ENCODE measurements at places on chromosomes 12 and 14. TPM values are rescaled to one million over a fixed set of nuclear protein-coding genes. Genes with fewer than 3 reads are reported as not detected.

GRCh38 chr12:122790393-122791075 lies 16.2 kb downstream of the CCDC62 start:
- no peaks in the 10 kb centered on the region for H3K36me3 ChIP-seq
- DNase-seq, result peak; percentile 44
- no peak overlapping the region for H3K4me3 ChIP-seq
- H3K27ac ChIP-seq, result no peak overlapping the region

GRCh38 chr12:53103860-53104305 lies 597 bp downstream of the SOAT2 start:
- no peak overlapping the region for H3K4me3 ChIP-seq
- no peaks in the 10 kb centered on the region for H3K36me3 ChIP-seq
- no peak for DNase-seq
- peaks cover 25% of the 10 kb centered on the region for H3K4me1 ChIP-seq
- H3K27me3 ChIP-seq, result peaks cover 4% of the 10 kb centered on the region
- no peak overlapping the region for H3K27ac ChIP-seq

DNA sequence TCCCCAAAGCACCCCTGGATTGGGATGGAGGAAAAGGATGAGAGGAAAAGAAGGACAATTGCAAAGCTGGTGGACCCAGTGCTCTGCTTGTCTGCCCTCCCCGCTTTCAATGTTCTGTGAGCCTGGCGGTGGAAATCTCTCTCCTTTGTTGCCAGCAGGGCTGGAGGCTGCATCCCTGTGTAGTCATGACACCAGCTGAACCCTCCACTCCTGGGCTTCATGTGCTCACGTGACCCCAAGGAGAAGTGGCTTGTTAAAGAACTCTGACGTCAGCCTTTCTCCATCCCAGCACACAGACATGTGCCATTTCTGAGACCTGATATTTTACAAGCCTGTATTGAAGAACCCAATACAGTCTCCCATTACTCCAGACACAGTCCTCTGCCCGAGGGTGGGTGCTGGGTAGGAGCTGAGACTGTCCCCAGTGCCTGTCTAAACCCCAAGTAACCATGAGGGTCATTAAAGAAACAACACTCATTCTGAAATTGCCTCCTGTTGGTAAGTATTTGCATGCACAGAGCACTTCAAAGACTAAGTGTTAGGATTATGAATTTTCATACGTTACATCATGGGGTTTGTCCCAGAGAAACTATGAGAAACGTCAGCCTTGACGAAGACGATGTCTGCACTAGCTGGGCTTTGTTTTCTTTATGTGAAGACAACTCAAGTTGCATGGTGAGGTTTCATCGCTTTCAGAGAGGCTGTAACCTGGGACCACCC lies 21.7 kb downstream of the GALNT16 start:
- H3K27me3 ChIP-seq, result no peaks in the 10 kb centered on the region
- H3K27ac ChIP-seq, result no peak overlapping the region
- H3K4me1 ChIP-seq, result no peaks in the 10 kb centered on the region
- no peak overlapping the region for H3K4me3 ChIP-seq

Gene PLBD1
- 16.3 TPM for total RNA-seq

- no peaks in the 10 kb centered on the region for H3K4me1 ChIP-seq
- no peak overlapping the region for H3K27ac ChIP-seq
- no peaks in the 10 kb centered on the region for H3K27me3 ChIP-seq
- no peaks in the 10 kb centered on the region for H3K36me3 ChIP-seq
Observed at GRCh38 chr12:7116916-7117315, 7.9 kb upstream of the C1RL start.

DNA sequence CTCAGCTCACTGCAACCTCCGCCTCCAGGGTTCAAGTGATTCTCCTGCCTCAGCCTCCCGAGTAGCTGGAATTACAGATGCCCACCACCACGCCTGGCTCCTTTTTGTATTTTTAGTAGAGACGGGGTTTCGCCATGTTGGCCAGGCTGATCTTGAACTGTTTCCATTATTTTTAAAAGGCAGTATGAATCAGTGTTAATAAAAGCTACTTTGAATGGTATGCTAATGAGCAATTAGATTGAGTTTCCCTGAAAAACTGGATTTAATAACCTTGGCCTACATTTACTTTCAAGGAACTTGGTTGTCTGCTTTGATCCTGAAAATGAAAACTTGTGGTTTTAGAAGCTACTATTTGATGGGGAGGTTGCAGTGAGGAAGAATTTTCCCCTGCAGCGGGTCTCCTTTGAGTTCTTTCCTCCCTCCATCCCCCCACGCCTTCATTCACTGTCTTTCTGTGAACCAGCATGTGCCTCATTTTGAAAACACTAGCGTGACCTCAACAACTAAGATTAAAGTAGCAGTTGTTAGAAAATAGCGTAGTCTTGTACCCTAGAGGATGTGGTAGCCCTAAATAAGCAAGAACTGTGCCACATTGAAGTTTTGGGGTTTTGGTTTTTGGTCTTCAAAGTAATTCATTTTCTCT lies 17.8 kb upstream of the RPS6KA5 start:
- no peaks in the 10 kb centered on the region for H3K36me3 ChIP-seq
- no peak for DNase-seq
- H3K4me3 ChIP-seq, result no peak overlapping the region
- no peak overlapping the region for H3K27ac ChIP-seq

GRCh38 chr12:122023339-122024131 lies 1.9 kb downstream of the BCL7A start:
- H3K36me3 ChIP-seq, result no peaks in the 10 kb centered on the region
- DNase-seq, result peak; percentile 50
- peaks cover 41% of the 10 kb centered on the region for H3K27me3 ChIP-seq
- H3K4me1 ChIP-seq, result peaks cover 12% of the 10 kb centered on the region

- no peaks in the 10 kb centered on the region for H3K4me1 ChIP-seq
- no peak overlapping the region for H3K27ac ChIP-seq
- H3K4me3 ChIP-seq, result no peak overlapping the region
- no peak for DNase-seq
Observed at GRCh38 chr12:4011597-4011996, 138.4 kb upstream of the PARP11 start.

Data from GM23338 (cell line).